ENCODE measurements at places on chromosomes 13 and 19.

GRCh38 chr13:48475230-48475629 lies 57.6 kb downstream of the RCBTB2 start:
- no peak for DNase-seq

GRCh38 chr13:36313047-36313969 lies 15.7 kb upstream of the CCDC169 start:
- no peak for DNase-seq

GRCh38 chr13:98606296-98606695 lies 29.4 kb upstream of the STK24 start:
- no peak for DNase-seq

DNA sequence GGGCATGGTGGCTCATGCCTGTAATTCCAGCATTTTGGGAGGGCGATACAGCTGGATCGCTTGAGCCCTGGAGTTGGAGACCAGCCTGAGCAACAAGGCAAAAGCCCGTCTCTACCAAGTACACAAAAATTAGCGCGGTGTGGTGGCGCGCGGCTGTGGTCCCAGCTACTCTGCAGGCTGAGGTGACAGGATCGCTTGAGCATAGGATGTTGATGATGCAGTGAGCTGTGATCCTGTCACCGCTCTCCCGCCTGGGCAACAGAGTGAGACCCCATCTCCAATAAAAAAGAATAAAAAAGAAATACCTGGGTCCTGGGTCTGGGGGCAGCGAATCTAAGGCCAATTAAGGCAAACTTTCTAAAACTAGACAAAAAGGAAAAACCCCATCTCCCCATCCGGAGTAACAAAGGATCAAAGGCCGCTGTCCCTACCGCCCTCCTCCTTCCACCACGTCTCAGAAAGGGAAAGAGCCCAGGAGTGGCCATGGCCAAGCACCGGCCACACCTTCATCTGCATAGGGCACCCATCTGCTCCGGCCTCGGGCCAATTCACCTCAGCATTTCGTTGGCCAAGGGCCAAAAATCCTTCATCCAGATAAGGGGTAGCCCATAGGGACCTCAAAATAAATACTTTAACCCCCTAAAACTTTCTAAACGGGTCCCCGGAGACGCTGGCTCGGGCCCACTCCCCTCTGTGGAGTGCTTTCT lies 851 bp downstream of the ZNF320 start:
- no peak for DNase-seq

DNA sequence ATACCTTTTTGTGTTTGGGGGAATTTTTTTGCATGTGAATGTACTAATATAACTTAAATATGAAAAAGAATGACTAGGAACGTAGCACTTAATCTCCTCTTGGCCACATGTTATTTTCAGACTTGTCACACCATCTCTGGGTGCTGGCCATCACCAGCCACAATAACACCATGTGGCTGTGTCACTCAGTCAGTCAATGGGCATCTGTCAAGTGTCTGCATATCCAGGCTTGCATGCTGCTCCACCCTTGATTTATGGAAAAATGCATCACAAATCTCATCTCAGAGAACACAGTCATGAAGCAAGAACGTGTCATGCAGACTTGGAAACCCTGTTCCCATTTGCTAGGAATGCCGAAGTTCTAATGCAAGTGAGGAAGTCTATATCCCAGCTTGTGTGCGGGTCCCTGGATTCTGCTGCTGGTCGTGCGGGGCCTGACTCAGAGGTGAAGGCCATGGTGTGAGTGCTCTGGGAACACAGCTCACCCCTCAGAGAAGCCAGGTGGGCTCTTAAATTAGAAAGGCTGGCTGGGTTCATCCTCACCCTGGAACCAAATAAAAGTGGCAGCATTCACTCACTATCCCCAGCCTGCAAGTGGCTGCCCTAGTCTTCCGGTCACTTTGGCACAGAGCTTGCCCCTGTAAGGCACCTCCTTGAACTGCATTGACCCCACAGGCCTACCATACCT lies 53.6 kb upstream of the ARHGEF7 start:
- DNase-seq: no peak

- no peak for DNase-seq
Measured at GRCh38 chr19:44719262-44719701, 20.3 kb downstream of the CEACAM16 start.

- peak; percentile 78 for DNase-seq
Measured at GRCh38 chr19:42284066-42284501, 15.0 kb downstream of the CIC start.

- no peak for DNase-seq
Measured at GRCh38 chr13:92719868-92720267, 506.7 kb upstream of the GPC6 start.

- no peak for DNase-seq
Measured at GRCh38 chr19:19758164-19758563, 25.3 kb upstream of the ZNF14 start.

DNA sequence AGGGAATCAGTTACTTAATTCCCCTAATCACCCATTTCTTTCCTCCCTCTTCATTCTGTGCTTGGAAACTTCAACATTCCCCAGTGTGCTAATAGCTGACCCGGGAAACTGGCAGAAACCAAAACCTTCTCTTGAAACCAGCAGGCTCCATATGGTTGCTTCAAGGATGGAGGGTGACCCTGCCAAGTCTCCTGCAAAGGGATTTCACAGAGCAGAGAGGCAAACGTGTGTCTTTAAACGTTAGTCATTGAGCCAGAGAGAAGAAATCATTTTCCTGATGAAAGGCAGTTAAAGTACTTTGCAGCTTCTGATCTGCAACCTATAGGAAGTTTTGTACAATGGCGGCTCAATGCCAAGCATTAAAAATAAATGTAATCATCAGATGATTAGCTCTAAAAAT lies 220.9 kb downstream of the POU4F1 start:
- DNase-seq: no peak

DNA sequence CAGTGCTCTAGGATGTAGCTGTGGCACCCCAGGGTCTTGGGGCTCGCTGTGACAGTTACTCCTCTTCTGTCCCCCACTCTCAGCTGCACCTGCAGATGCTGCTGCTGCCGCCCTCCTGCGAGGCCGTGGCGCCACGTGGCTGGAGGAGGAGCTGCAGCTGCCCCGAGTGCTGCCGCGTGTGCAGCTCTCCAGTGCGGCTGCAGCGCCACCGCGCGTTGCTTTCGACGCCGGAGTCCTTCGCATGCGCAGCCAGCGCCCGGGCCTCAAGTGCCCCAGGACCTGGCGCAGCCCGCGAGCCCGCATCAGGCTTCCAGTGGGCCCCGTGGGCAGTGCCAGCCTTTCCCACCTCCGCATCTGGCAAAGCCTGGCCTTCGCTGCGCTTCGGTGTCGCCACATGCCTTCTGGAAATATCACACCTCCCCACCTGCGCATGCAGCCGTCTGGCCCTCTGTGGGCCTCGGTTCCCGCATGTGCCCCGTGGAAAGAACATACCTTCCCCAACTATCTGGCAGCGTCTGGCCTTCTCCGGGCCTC lies 692 bp upstream of the ZNF580 start:
- DNase-seq: no peak

GRCh38 chr19:55133639-55134444 lies 15.2 kb downstream of the TNNT1 start:
- no peak for DNase-seq

GRCh38 chr19:34171539-34171876 lies 796 bp upstream of the LSM14A start:
- no peak for DNase-seq

DNA sequence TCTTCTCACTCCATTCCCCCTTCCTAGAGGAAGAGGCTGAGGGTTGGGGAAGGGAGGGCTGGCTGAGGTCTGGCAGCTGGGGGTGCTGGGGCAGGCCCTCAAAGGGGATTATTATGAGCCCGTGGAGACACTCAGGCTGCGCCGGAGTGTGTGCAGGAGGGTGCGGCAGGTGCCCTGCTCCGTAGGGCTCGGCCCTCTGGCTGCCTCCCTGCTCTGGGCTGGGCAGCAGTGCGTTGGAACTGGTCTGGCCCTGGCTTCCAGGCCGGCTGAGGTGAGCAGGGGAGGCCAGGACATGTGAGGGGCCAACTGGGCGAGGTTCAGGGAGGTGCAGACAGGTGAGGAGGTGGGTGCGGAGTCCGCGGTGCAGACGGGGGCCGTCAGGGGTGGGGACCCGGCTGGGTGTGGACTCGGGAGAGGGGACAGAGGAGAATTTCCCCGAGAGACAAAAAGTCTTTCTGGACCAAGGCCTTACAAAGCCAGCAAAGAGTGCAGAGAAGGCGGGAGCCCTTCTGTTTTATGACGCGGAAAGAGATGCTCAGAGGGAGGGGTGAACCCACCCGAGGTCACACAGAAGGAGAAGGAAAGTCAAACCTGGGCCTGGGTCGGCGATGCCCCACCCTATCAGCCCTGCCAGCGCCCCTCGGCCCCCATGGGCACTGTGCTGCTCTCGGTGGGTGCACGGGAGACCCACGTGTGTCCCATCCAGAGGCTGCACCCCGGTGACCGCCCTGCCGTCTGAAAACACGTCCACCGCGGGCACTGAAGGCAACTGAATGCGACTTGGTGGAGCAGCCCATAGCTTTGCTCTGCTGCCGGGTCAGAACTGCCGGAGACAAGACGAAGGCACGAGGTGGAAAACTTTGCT lies 31.0 kb downstream of the PIP5K1C start:
- no peak for DNase-seq

DNA sequence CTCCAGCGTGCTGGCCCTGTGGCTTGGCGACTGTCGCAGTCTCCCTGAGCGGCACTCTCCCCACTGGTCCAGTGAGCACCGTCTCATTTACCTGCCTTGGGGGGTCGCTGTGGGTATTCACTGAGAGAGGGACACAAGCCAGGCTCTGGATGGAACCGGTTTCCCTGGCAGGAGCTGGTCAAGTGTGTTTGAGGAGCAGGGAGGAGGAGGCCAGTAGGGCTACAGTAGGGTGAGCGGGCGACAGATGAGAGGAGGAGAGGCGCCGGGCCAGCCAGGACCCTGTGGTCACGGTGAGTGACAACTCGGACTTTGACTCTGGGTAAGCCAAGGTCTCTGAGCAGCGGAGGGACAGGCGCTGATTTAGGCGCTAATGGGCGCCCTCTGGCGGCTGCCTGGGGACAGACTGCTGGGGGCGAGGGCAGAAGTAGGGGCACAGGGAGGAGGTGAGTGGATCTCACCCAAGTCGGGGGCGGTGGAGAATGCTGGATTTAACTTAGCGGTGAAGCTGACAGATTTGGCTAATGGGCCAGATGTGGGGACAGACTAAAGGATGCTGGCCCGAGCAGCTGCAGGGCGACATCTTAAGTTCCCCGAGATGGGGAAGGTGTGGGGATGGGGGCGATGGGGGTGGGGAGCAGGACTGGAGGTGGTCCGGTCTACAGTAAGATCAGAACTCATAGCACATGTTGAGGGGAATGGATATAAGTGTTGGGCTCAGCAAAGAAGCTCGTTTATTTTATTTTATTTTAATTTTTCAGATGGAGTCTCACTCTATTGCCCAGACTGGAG lies 4.7 kb upstream of the PRMT1 start:
- peak; percentile 67 for DNase-seq

DNA sequence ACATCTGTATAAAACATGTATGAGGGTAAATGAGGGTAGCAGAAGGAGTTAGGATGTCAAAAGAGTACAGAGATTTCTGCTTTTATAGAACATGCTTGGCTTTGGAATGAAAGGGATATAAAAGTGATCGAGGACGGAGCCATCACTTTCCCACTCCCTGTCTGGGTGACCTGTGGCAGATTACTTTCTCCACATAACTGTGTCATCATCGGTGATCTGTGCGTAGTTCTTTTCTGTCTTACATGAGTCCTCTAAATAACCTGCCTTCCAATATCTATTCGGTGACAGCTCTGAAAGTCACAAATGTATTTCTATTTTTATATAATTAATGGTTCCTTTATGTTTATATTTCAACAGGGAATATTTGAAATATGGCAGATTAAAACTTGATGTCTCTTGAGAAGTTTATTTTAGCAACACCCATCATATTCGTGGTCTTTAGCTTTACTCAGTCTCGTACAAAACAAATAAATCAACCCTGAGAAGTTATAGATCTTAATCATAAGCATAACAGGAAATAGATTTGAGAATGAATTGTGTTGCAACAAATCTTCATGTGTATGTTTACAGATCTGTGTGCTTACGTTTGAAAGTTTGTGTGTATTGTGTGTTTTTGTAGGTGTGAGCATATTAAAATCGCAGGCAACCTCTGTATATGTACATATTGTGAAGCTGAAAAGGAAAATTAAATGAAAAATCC lies 1094.3 kb downstream of the EFNB2 start:
- DNase-seq: no peak

GRCh38 chr13:111880185-111880584 lies 186.8 kb upstream of the SOX1 start:
- no peak for DNase-seq

All from stimulated activated CD4-positive, alpha-beta T cell treated with anti-CD3 and anti-CD28 coated beads, TNF-alpha, amount 100 ng/mL, for 4 hours (primary cell).